Ascending aorta (tissue), 2 donors: ENCODE measurements at places on chromosomes 2 and 18.

DNA sequence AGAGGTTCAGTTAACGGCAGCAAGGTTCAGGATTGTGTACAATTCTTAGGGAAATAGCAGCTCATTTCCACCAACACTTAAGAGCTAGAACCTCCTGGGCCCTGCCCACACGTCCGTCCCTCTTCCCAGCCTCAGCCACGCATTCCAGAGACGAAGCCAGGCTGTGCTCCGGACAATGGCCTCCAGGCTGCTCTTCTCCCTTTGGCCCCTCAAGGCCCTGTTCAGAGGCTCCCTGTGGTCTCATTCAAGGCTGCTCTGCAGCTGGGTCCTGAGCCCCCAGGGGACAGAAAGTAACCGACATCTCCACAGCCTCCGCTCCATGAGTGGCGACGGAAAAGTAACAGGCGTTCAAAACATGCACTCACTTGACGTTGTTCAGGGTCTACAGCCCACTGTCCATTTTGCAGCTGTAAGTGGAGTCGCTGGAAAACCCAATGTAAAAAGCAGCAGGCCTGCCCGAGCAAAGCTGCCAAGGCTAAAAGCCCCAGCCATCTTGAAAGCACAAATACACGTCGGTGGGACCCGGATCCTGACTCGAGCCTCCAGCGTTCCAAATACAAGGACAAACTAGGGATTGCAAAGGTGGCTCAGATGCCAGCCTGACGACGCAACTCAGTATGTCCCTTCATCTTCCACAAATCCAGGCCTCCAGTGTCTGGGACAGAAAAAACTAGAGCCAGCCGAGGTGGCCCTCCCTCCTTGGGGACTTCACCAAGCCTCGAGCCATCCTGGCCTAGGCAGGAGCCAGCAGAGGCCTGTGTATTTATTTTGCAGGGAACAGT lies 76.9 kb downstream of the NDUFA10 start:
- H3K27ac ChIP-seq = no peak overlapping the region
- no peak for DNase-seq
- no peaks in the 10 kb centered on the region for H3K27me3 ChIP-seq
- H3K36me3 ChIP-seq = no peaks in the 10 kb centered on the region

DNA sequence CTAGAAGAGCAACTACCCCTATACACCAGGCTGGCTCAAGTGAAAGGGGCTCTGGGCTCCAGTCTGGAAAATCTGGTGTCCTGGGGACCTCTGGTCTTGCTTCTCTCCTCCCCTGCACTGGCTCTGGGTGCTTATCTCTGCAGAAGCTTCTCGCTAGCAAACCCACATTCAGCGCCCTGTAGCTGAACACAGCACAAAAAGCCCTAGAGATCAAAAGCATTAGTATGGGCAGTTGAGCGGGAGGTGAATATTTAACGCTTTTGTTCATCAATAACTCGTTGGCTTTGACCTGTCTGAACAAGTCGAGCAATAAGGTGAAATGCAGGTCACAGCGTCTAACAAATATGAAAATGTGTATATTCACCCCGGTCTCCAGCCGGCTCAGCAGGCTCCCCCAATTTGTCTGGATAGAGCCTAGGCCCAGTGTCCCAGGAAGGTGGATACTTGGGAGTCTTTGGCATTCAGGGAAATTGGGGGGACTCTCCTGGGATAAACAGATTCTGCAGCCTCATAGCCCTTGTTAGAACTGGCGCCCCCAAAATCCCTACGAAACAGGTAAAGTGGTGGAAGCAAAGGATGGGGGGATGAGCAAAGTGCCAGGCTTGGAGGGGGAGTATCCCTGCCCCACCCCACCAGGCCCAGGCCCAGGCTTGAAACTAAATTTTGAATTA lies 2.5 kb upstream of the HOXD4 start:
- peaks cover 18% of the 10 kb centered on the region for H3K36me3 ChIP-seq
- DNase-seq = no peak
- H3K4me3 ChIP-seq = no peak overlapping the region
- H3K27ac ChIP-seq = no peak overlapping the region
- H3K27me3 ChIP-seq = no peaks in the 10 kb centered on the region

GRCh38 chr18:63476668-63477067 lies at the start of gene SERPINB5:
SERPINB5 (plus strand) TSS chr18:63476958; CDS start chr18:63484429, 7,471 bp downstream.
- no peaks in the 10 kb centered on the region for H3K4me1 ChIP-seq
- no peak for DNase-seq
- no peak within 1 kb of the TSS for H3K27ac ChIP-seq
- no peaks in the 10 kb centered on the region for H3K36me3 ChIP-seq
- no peaks in the 10 kb centered on the region for H3K27me3 ChIP-seq

DNA sequence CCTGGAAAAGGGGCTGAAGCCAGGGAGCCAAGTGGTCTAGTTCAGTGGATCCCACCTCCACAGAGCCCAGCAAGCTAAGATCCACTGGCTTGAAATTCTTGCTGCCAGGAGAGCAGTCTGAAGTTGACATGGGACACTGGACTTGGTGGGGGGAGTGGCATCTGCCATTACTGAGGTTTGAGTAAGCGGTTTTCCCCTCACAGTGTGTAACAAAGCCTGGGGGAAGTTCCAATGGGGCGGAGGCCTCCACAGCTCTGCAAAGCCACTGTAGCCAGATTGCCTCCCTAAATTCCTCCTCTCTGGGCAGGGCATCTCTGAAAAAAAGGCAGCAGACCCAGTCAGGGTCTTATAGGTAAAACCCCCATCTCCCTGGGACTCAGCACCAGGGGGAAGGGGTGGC lies 144.4 kb downstream of the PTPRM start:
- DNase-seq = no peak
- no peaks in the 10 kb centered on the region for H3K36me3 ChIP-seq
- no peaks in the 10 kb centered on the region for H3K4me1 ChIP-seq
- no peaks in the 10 kb centered on the region for H3K27me3 ChIP-seq

DNA sequence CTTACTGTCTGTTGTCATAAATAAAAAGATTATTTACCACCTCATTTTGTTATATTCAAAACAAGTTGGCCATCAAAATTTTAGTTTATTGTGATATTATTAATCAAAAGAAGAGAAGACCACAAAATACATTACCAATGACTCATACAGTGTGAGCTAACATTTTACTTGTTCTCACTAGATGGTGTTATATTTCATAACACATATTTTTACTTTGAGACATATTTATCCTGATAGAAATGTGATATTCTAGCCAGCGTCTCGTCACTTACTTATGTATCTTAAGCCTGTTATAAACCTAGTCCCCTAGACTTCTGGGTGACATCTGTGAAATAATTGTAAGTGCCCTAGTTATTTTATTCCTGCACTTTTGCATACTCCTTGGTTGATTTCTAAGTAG lies 263.2 kb downstream of the CDH7 start:
- H3K27me3 ChIP-seq = no peaks in the 10 kb centered on the region
- no peak overlapping the region for H3K27ac ChIP-seq
- no peaks in the 10 kb centered on the region for H3K36me3 ChIP-seq
- H3K4me3 ChIP-seq = no peak overlapping the region
- DNase-seq = no peak

GRCh38 chr2:149394864-149395263 lies 64.5 kb downstream of the LYPD6 start:
- DNase-seq = no peak
- no peaks in the 10 kb centered on the region for H3K36me3 ChIP-seq
- no peak overlapping the region for H3K27ac ChIP-seq

GRCh38 chr2:180494286-180494685 lies 486.1 kb upstream of the UBE2E3 start:
- no peak overlapping the region for H3K27ac ChIP-seq
- H3K4me1 ChIP-seq = no peaks in the 10 kb centered on the region
- no peak overlapping the region for H3K4me3 ChIP-seq
- no peaks in the 10 kb centered on the region for H3K27me3 ChIP-seq
- no peak for DNase-seq
- H3K36me3 ChIP-seq = no peaks in the 10 kb centered on the region

- DNase-seq = no peak
- no peak overlapping the region for H3K27ac ChIP-seq
- peaks cover 3% of the 10 kb centered on the region for H3K4me1 ChIP-seq
- no peaks in the 10 kb centered on the region for H3K27me3 ChIP-seq
Measured at GRCh38 chr2:226185616-226186211, 613.9 kb downstream of the IRS1 start.

- no peak overlapping the region for H3K4me3 ChIP-seq
- H3K27ac ChIP-seq = no peak overlapping the region
- no peak for DNase-seq
- no peaks in the 10 kb centered on the region for H3K27me3 ChIP-seq
Measured at GRCh38 chr2:102657770-102658169, 38.4 kb downstream of the SLC9A2 start.

GRCh38 chr2:158743879-158744278 lies 51.2 kb upstream of the DAPL1 start:
- H3K36me3 ChIP-seq = no peaks in the 10 kb centered on the region
- H3K4me3 ChIP-seq = no peak overlapping the region
- H3K27me3 ChIP-seq = no peaks in the 10 kb centered on the region

DNA sequence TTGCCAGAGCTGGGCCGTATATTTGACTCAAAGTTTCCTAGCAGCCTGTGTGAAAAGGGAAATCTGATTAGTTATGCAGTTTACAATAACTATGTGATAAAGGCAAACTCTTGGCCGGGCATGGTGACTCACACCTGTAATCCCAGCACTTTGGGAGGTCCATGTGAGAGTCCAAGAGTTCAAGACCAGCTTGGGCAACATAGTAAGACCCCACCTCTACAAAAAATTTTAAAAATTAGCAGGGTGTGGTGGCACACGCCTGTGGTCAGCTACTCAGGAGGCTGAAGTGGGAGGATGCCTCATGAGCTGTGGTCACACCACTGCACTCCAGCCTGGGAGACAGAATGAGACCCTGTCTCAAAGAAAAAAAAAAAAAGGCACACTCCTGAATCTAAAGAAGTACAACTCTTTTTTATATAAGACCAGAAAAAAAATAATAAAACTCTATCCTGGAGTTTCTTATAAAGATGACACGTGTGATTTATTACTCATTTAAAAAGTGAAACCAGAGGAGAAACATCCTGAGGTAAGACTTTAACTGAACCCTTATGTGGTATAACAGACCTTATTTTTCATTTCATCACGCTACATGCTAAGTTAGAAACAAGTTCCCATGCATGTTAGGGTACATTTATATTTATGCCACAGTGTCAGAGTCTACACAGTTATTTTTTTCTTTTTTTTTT lies 32.6 kb upstream of the KCMF1 start:
- no peak overlapping the region for H3K4me3 ChIP-seq
- no peaks in the 10 kb centered on the region for H3K27me3 ChIP-seq
- DNase-seq = no peak
- no peaks in the 10 kb centered on the region for H3K4me1 ChIP-seq

DNA sequence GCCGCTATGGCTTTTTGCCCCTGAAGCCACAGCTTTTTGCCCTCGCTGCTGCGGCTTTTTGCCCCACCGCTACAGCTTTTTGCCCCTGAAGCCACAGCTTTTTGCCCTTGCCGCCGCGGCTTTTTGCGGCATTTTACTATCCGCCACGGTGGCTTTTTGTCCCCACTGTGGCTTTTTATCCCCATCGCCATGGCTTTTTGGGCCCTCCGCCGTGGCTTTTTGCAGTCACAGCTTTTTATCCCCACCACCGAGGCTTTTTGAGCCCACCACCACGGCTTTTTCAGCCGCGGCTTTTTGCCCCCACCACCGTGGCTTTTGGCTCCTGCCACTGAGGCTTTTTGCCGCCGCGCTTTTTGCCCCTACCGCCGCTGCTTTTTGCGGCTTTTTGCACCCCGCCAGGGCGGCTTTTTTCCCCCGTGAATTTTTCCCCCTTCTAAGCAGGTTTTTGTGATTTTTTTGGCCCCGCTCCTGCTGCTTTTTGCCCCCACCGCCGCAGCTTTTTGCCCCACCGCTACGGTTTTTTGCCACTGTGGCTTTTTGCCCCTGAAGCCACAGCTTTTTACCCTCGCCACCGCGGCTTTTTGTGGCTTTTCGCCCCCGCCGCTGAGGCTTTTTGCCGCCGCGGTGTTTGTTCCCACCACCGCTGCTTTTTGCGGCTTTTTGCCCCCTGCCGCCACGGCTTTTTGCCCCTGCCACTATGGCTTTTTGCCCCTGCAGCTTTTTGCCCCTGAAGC lies 2797.2 kb upstream of the TEKT4 start:
- no peak overlapping the region for H3K27ac ChIP-seq
- no peak overlapping the region for H3K4me3 ChIP-seq
- H3K4me1 ChIP-seq = no peaks in the 10 kb centered on the region

DNA sequence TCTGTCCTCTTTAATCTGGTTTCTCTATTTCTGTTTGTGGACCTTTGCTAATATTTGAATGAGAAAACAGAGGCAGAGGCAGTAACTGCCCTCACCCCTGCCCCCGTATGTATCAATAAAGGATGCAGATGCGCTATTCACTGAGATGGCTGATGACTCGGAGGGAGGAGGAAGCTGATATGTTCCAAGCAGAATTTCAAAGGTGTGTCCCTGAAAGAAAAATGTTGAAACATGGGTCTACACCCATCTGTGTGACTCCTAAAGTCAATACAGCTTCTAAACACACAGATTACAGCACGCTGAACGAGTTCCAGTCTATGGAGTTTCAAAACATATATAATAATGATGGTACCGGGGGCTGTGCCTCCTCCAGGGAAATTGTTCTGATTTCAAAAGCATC lies 38.8 kb downstream of the EPHA4 start:
- H3K27ac ChIP-seq = no peak overlapping the region
- no peaks in the 10 kb centered on the region for H3K36me3 ChIP-seq
- no peaks in the 10 kb centered on the region for H3K4me1 ChIP-seq
- H3K27me3 ChIP-seq = no peaks in the 10 kb centered on the region
- no peak for DNase-seq

DNA sequence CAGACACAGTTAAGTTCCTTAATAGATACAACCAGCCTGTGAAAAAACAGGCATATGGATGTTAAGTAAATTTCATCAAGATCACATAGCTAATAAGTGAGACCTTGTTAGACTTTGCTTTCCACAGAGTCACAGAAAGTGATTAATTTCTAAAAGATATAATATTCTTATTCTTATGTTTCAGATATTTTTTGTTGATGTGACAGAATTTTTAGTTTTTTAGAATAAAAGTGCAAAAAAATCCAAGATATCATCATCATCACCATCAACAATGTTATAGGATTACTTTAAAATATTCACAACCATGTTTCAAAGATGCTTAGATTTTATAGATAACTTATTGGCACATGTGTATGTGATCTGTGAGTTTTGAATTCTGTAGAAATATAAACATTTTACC lies 132.3 kb upstream of the ITGA4 start:
- no peak for DNase-seq
- no peaks in the 10 kb centered on the region for H3K4me1 ChIP-seq
- no peaks in the 10 kb centered on the region for H3K27me3 ChIP-seq
- H3K27ac ChIP-seq = no peak overlapping the region
- no peak overlapping the region for H3K4me3 ChIP-seq

DNA sequence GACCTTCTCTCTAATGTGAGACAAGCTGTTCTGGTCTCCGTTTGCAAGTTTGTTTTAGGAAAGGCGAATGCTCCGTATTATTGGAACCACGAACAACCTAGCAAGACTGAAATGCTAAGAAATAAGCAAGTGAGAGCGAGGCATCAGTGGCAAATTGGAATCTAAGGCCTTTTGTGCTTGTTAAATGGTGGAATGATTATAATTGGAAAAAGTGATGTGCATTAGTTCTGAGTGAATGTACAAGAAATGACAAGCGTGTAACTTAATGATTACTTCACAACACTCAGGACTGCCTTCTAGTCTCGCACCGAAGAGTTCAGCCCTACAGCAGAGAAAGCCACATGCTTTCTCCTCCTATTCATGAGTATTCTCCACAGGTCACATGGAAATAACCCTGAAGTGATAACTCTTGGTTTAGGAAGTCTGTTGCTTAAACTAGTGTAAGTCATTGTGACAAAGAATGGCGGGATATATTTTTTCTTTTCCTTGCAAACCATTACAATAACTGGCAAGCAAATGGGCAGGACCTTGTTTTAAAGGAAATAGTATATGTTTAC lies 392.2 kb upstream of the FIGN start:
- no peaks in the 10 kb centered on the region for H3K36me3 ChIP-seq
- no peak for DNase-seq
- H3K4me3 ChIP-seq = no peak overlapping the region
- H3K4me1 ChIP-seq = no peaks in the 10 kb centered on the region
- H3K27ac ChIP-seq = no peak overlapping the region
